ENCODE measurements at places on chromosomes 7 and 10.
A peak's percentile ranks its signal among the peaks of the same experiment; 100 is the strongest.

DNA sequence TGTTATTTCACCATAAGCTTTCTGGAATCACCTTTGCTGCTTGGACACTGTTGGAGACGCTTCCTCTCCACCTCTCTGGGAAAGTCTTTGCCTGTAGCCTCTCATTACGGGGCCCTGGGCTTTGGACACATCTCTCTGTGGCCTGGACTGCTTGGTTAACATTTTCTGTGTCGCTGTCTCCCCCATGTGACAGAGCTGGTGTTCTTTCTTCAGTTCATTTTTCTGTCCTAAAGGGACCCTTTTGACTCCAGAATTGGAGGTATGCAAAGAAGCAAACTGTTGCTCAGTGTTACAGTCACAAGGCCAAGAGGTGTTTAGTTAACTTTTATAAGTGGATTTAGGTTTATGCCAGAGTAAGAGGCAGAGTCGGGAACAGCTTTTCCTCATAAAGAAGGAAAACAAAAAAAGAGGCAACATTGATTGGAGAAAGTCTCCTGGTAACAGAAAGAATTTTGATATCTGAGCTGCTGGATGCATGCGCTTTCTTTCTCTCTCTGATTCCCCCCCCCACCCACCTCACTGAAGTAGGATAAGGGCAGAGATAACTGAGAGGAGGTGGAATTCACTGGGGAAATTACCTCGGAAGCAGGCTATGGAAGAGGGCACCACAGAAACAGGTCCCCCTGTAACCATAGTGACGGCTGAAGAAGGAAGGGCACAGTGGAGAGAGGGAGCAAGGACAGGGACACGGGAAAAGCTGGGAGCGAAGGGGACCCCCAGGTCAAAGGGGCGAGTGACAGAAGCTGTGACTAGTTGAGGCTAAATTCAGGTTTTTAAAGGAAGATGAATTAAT, 57.8 kb downstream of the LGI1 start:
- no peak for DNase-seq

- peak; percentile 75 for DNase-seq
These were observed 162.4 kb downstream of the ARID5B start for GRCh38 chr10:62063795-62064472.

DNA sequence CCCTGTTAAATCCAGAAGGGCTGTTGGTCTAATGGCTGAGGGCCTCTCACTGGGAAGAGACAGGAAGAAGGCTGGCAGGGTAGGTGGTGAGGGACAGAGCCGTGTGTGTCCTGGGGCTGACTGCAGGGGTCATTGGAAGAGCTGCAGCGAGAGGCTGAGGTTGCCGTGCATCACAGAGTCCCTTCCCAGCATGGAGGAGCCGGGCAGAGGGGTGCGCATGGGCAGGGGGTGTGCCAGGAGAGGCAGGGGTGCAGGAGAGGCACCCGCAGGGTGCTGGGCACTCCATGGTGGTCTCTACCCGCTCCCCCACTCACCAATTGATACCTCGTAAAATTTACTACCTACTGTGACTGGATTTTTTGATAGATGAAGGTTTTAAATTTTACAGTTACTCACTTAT, 124.3 kb downstream of the ACTR3B start:
- no peak for DNase-seq

GRCh38 chr10:93095225-93095624, 21.5 kb downstream of the CYP26A1 start:
- DNase-seq, result no peak

DNA sequence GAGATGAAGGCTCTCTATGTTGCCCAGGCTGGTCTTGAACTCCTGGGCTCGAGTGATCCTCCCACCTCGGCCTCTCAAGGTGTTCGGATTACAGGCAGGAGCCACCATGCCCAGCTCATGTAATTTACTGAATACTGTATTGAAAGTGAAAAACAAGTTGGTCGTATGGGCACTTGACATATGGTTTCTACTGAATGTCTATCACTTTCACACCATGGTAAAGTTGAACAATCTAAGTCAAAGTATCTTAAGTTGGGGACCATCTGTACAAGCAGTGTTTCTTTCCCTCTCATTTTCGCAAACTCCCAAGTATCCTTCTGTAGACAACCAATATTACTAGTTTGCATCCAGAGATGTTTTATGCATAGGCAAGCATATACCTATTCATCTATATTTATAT, 116.6 kb downstream of the TMEM178B start:
- DNase-seq, result no peak

GRCh38 chr7:127950233-127950935, 80.9 kb downstream of the LRRC4 start:
- DNase-seq, result no peak

- peak; percentile 3 for DNase-seq
These were observed 86.7 kb downstream of the ZNF33B start for GRCh38 chr10:42551582-42552187.

- no peak for DNase-seq
These were observed 33.2 kb downstream of the BNIP3 start for GRCh38 chr10:131948501-131948900.

GRCh38 chr10:32051926-32052325, 4.3 kb downstream of the KIF5B start:
- DNase-seq, result peak; percentile 52

DNA sequence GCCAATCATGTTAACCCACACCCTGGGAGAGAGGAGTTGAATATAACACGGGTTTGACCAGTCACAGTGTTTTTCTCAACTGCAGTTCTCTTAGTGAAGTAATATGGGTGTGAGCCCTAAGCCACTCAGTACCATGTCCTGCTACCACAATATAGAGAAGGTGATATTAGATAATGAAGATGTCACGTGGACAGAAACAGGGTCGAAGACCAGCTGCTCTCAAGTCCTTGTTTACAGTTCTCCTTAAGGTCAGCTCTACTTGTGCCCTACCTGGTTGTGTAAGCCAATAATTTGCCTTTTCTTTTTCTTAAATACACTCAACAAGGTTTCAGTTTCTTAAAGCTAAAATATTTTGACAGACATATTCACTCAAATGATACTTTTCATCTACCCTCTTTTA, 128.3 kb upstream of the POT1 start:
- DNase-seq, result no peak

DNA sequence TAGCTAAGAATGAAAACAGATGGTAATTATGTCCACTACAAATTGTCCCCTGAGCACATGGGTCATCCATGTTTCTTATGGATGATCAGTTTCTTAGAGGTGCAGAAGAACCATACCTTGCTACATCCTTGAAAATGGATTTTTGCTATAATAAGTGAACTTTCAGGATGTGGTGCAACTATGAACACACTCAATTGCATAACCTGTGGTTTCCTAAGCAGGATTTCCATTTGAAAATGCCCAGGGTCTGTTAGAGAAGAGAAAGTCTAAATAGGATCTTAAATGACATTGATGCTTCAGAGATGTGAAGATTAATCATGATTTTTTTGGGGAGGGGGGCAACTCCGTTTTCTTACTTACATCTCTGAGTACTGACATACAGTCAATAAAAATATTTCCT, 39.6 kb upstream of the CACNB2 start:
- DNase-seq, result peak; percentile 28

GRCh38 chr10:178208-178607, 43.0 kb downstream of the ZMYND11 start:
- peak; percentile 45 for DNase-seq

GRCh38 chr7:31004393-31004792, 40.6 kb downstream of the GHRHR start:
- DNase-seq, result no peak

- no peak for DNase-seq
These were observed 70.6 kb downstream of the FOXL3 start for GRCh38 chr7:360454-361100.

GRCh38 chr7:11168650-11169170, 195.0 kb downstream of the PHF14 start:
- DNase-seq, result no peak

- DNase-seq, result no peak
These were observed 767.2 kb downstream of the NXPH1 start for GRCh38 chr7:9200626-9201025.

GRCh38 chr7:158042156-158042880, 545.3 kb downstream of the PTPRN2 start:
- no peak for DNase-seq

- no peak for DNase-seq
These were observed 145.8 kb downstream of the EMX2 start for GRCh38 chr10:117688358-117688757.

GRCh38 chr10:14173391-14173705, 157.4 kb downstream of the FRMD4A start:
- peak; percentile 51 for DNase-seq

DNA sequence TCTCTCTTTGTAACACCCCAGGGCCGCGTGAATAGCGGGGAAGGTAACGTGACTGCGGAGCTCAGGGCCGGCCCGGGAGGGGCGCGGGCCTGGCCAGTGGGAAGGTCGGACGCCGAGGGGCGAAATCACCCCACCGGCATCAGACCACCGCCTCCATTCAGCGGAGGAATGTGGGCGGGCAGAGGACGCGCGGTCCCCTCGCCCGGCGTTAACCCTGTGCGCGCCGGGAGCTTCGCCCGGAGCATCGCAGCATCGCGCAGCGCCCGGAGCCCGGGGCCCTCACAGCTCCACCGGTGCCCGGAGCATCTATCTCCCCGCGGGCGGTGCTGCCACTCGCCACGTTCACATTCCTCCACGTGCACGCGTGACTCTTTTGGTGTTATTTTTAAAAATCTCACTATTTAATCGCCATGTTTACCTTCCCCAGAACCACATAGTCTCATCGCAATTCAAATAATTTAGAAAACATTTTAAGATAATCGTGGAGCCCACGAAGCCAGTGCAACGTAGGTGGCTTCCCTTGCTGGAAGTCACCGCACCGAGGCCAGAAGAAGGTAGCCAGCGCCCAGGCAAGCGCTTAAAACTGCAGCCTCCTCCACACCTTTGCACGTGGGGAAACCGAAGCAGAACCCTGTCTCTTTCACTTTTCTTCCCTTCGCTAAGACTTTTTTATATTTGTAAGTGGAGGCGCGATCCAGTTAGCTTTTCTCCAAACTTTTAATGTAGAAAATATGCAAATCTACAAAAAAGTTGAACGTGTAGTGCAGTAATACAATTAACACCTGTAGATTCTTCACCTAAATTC, 21.8 kb downstream of the FGFBP3 start:
- peak; percentile 68 for DNase-seq

DNA sequence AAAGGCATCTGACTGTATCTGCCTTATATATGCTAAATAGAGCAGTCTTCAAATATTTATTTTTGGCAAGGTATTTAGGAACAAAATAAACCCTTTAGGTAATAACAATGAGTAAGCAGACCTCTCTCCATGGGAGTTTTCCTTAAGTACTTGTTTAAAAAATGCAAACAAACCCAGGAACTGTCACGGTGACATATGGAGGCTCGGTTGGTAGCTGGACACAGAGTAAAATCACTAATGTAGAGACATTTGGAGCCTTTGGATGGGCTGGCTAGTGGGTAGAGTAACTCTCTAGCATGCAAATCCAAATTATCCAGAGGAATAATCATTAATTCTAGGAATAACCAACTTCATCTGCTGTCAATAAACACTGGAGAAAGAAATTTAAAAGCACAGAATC, 71.6 kb upstream of the LAMB4 start:
- no peak for DNase-seq

DNA sequence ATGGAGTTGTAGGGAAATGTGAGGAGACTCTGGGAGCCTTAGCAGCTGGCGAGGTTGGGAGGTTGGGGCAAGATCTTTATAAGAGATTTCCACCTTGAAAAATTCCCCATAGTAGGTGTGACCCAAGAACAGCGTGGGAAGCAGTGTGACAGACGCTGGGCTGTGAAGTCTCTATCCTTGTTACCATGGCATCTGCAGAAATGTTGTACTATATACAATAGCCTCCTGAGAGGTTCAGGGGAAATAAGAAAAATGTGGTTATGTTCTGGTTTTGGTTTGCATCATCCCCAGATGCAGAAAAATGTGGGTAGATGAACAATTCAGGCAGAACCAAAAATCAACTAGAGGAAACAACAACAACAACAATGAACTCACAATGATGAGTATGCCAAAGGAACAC, 498.6 kb downstream of the SH2D4B start:
- DNase-seq, result no peak

- no peak for DNase-seq
These were observed 8.2 kb upstream of the PTTG1IP2 start for GRCh38 chr7:90461219-90461618.

GRCh38 chr7:138226001-138226476, 149.8 kb downstream of the AKR1D1 start:
- DNase-seq, result peak; percentile 79

DNA sequence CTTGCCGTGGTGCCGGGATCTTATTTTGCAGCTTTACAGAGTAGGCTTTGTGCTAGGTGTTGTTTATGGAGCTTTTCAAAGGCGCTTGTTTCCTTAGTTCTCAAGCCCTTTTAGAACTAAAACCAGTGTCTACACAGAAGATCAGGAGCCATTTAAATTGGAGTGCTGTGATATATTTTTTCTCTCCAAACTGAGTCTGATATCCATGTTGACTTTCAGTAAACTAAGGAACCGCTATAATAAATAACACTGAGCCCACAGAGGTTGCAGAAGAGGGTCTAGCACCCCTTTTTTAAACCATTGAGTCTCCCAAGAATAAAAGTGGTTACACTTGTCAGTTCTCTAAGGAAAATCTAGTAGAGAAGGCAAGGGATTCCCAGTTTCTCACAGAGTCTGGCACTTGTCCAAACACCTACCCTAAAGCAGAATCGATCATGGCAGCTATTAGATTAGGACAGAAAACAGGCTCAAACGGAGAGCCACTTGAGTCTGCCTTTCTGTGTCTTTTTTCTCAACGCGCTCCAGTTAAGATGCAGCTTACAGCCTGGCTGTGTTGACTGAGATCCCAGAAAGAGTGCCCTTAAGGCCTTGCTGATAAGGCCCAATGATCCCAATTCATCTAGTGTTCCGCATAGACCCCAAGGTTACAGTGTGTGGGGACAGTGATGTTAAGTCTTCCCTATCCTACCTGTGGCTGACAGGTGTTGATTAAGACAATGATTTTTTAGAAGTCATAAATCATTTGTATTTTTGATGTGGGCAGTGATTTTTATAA, 804 bp downstream of the TMEM106B start:
- DNase-seq, result peak; percentile 39

GRCh38 chr7:27129729-27130539, 623 bp downstream of the HOXA4 start:
- peak; percentile 29 for DNase-seq

- no peak for DNase-seq
These were observed 9.1 kb upstream of the PRKRIP1 start for GRCh38 chr7:102387064-102387463.

- DNase-seq, result no peak
These were observed 270.6 kb downstream of the AUTS2 start for GRCh38 chr7:69868921-69869320.

DNA sequence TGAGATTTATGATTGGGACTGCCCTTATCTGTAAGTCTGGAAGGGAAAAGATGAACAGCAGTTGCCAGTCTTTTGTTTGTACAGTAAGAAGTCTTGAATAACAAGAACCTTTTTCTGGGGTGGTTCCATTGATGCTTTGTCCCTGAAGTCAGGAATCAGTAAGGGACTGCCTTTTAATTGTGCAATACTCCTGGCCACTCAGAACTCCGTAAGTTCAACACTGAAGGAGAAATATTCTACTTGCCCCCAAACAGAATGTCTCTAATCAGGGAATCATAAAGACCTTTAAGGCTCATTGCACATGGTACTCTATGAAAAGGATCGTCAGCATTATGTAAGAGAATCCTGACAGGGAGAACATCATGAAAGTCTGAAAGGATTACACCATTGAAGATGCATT, 361.4 kb downstream of the EXOC4 start:
- DNase-seq, result no peak

GRCh38 chr7:31488562-31489203, 25.2 kb upstream of the ITPRID1 start:
- DNase-seq, result peak; percentile 20
